Placental pericyte (primary cell): ENCODE measurements at places on chromosomes 2 and 18. TPM values are rescaled to one million over a fixed set of nuclear protein-coding genes. Genes with fewer than 3 reads are reported as not detected.

Gene FAHD2B
- 2.1 and 3.7 TPM in 2 replicates for total RNA-seq

Gene SKOR2
- not detected in 2 replicates for total RNA-seq

Gene EPB41L3
- 0.14 and 0.44 TPM in 2 replicates for total RNA-seq

Gene EPHA4
- 5.3 and 17.5 TPM in 2 replicates for total RNA-seq

Gene AKAIN1
- total RNA-seq, result not detected in 2 replicates

Gene MYO5B
- 0.66 and 0.72 TPM in 2 replicates for total RNA-seq

Gene ZBTB7C
- total RNA-seq, result under 0.01 and 0.22 TPM in 2 replicates

Gene WDSUB1
- 5.3 and 9.0 TPM in 2 replicates for total RNA-seq

Gene DLX1
- total RNA-seq, result 0.43 TPM in 1 of 2 replicates, not detected in the other

Gene RFX8
- total RNA-seq, result 3.1 and 23.3 TPM in 2 replicates

Gene IRS1
- total RNA-seq, result 14.0 and 37.8 TPM in 2 replicates

Gene AQP12B
- not detected in 2 replicates for total RNA-seq

Gene FNDC4
- 2.2 and 14.0 TPM in 2 replicates for total RNA-seq

Gene GPR45
- 0.22 TPM in 1 of 2 replicates, not detected in the other for total RNA-seq

Gene GPAT2
- total RNA-seq, result 1.3 TPM in 2 replicates

Gene GPR39
- total RNA-seq, result 2.6 and 21.2 TPM in 2 replicates

Gene PTPRM
- 42.2 and 65.9 TPM in 2 replicates for total RNA-seq

Gene SERPINB7
- total RNA-seq, result 1.5 and 33.6 TPM in 2 replicates

Gene MROH2A
- not detected in 2 replicates for total RNA-seq

Gene B3GNT7
- 0.14 and 0.44 TPM in 2 replicates for total RNA-seq

Gene FER1L5
- under 0.01 and 0.29 TPM in 2 replicates for total RNA-seq

Gene ZCCHC2
- 8.0 and 9.6 TPM in 2 replicates for total RNA-seq

Gene CCNYL1
- 11.6 and 13.1 TPM in 2 replicates for total RNA-seq

Gene TWIST2
- 30.4 and 66.4 TPM in 2 replicates for total RNA-seq

Gene ACMSD
- not detected in 2 replicates for total RNA-seq

Gene PLEK
- total RNA-seq, result 1.3 TPM in 1 of 2 replicates, not detected in the other

Gene CLEC4F
- total RNA-seq, result not detected in 2 replicates

Gene FLACC1
- 0.44 and 1.4 TPM in 2 replicates for total RNA-seq
